Stimulated activated CD4-positive, alpha-beta T cell treated with anti-CD3 and anti-CD28 coated beads, Interleukin-12 subunit alpha, Interleukin-12 subunit beta, amount 100 ng/mL, for 4 hours (primary cell): ENCODE measurements at places on chromosomes 2 and 18.

GRCh38 chr2:145399131-145399530, 879.2 kb upstream of the ZEB2 start:
- no peak for DNase-seq

DNA sequence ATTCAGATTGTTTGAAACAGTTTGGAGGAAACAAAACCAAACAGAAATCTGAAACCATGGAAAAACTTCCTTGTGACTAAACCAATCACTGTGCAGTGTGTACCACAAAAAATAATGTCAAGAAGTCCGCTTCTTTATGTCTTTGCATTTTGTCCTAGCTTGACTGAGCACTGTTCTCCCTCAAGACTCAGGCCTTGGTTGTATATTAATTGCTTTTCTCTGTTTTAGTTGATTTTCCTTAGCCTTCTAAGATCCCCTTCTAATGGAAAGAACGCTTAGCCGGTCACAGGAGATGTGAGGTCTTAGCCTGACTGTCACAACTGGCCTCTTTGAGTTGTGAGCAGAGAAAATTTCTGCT, 56.6 kb downstream of the LCLAT1 start:
- DNase-seq = no peak

DNA sequence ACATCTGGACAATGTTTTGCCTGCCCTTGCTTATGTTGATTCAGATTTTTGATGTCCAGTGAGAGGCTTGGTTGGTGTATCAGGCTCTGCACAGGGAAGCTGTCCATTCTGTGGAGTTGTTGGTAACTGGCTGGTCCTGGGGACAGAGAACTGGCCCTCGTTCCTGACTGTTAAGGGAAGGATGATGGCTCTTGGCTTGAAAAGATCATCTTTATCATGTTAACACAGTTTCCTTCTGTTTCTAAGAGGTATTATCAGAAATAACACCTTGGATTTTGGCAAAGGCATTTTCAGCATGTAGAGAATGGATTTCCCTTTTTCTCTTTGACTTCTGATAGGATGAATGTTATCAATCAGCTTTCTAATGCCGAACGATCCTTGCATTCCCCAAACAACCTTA, 19.3 kb downstream of the STK25 start:
- DNase-seq = no peak

GRCh38 chr2:192195548-192196418, 1.1 kb upstream of the TMEFF2 start:
- DNase-seq = peak; percentile 3

- DNase-seq = no peak
These were observed 88.0 kb upstream of the SETBP1 start for GRCh38 chr18:44592639-44593038.

- DNase-seq = no peak
These were observed 122.9 kb downstream of the EPB41L3 start for GRCh38 chr18:5420906-5421305.

DNA sequence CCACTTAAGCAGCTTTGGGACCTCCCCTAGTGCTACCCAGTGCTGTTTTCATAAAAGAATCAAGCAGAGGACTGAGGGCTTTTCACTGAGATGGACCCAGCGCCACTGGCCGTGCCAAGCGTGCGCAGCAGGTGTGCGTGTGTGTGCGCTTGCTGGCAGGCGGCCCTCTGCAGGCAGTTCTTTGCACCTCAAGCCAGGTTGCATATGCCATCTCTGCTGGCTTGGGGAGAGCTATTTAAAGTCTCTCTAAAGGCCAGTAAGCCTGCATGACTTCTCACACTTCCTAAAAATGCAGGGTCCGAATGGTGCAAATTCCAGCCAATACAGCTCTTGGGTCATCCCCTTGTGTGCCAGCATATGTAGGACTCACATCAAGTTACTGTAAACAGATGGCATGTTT, 255.5 kb downstream of the RNF152 start:
- no peak for DNase-seq

- no peak for DNase-seq
These were observed 63.7 kb upstream of the ZCCHC2 start for GRCh38 chr18:62458868-62459716.

GRCh38 chr2:158926478-158926948, 41.9 kb upstream of the TANC1 start:
- no peak for DNase-seq

GRCh38 chr2:55707751-55708150, 14.1 kb upstream of the PNPT1 start:
- no peak for DNase-seq
